ENCODE measurements at places on chromosomes 16 and 17. TPM values are rescaled to one million over a fixed set of nuclear protein-coding genes. Genes with fewer than 3 reads are reported as not detected.

GRCh38 chr16:23395732-23396131 is 57.3 kb downstream of the COG7 start:
- no peak for DNase-seq

The CRAMP1 gene
- 7.4 TPM for polyA plus RNA-seq

The NOL11 gene
- polyA plus RNA-seq: 35.6 TPM

DNA sequence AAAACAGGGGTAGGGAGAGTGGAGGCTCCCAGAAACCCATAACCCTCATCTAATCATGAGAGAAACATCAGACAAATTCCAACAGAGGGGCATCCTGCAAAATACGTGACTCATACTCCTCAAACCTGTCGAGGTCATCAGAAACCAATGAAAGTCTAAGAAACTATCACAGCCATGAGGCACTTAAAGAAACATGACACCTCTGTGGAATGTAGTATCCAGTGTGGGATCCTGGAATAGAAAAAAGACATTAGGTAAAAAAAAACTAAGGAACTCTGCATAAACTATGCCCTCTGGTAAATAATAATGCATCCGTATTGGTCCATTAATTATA is 16.4 kb downstream of the CDH5 start:
- DNase-seq: peak; percentile 54

The THRA gene
- 27.2 TPM for polyA plus RNA-seq

GRCh38 chr16:56691885-56692284 is 9.6 kb downstream of the MT1X start:
- no peak for DNase-seq

The RUNDC3A gene
- polyA plus RNA-seq: not detected

DNA sequence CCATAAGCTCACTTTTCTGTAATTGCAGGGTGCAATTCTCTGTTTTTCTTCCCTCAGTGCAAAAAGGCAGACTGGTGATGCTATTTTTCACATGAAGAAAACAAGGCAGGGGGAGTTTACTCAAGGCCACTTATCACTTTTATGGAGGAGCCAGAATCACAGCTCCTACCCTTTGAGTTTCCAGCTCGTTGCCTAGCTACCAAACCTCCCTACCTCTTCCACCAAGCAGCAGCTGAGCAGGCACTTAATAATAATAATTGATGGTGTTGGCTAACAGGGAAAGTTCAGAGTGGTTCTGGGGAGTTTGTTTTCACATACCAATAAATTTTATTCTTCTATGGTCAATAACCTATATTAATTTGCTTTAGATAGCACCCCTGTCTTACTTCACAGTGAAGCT is 31.9 kb upstream of the MPHOSPH6 start:
- no peak for DNase-seq

- peak; percentile 87 for DNase-seq
These were observed 2.3 kb upstream of the BORCS6 start for GRCh38 chr17:8192070-8192815.

DNA sequence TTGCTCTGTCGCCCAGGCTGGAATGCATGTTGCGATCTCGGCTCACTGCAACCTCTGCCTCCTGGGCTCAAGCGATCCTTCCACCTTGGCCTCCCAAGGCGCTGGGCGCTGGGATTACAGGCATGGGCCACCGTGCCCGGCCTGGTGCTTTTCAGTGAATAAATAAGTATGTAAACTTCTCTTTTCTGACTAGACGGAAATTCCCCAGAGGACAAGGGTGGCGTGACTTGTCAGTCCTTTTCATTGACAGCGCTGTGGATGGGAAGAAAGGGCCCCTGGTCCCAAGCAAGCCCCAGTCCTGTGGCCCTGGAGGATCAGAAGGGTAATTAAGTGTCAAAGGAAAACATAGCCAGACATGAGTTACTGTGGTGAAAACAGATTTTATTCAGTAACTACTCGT is 9.6 kb upstream of the SPN start:
- DNase-seq: no peak

DNA sequence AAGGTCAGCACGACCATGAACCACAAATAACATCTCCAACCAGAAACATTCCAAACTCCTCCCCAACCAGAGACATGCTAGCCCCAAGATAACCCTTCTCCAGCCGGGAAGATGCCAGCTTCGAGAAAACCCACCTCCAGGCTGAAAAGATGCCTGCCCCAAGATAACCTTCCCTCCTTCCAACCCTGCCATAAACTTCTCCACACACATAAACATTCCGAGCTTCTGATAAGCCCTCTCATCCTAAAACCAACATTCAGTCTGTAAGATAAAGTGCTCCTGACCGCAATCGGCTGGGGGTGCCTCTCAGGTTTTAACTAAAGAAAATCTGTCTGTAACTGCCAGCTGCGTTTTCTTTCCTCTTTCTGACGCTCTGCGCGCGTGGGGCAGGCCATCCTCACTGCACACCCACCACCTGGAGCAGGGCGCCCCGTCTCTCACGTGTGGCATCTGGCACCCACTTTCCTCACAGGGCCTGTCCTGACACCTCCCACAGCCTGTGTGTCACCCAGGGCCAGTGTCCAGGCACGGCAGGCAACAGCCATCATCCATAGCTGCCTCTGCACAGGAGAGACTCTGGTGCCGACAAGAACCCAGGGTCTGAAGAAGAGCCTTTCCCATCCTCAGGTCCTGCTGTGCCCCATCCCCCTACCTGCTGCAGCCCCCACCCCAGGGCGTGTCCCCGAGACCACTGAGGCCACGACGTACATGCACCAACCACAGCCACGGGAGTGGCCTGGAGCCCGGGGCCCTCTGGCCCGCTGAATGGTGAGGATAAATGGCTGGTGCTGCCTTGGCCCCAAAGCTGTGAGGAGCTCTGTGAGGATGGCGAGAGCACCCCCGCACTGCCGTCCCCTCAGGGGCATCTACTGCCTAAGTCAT is 3.7 kb downstream of the TEPSIN start:
- DNase-seq: no peak

- no peak for DNase-seq
These were observed 30.8 kb downstream of the BEAN1 start for GRCh38 chr16:66457888-66458287.
